Upper lobe of right lung (tissue), 1 donor: ENCODE measurements at places on chromosomes 16 and 17. TPM values are rescaled to one million over a fixed set of nuclear protein-coding genes. Genes with fewer than 3 reads are reported as not detected.

The PRCD gene
- 7.7 TPM for total RNA-seq

The ZACN gene
- not detected for total RNA-seq

The MYLK3 gene
- 0.43 TPM for total RNA-seq

The CEP112 gene
- total RNA-seq: 32.9 TPM

The TEKT1 gene
- not detected for total RNA-seq
